ENCODE measurements at places on chromosomes 4 and X.

DNA sequence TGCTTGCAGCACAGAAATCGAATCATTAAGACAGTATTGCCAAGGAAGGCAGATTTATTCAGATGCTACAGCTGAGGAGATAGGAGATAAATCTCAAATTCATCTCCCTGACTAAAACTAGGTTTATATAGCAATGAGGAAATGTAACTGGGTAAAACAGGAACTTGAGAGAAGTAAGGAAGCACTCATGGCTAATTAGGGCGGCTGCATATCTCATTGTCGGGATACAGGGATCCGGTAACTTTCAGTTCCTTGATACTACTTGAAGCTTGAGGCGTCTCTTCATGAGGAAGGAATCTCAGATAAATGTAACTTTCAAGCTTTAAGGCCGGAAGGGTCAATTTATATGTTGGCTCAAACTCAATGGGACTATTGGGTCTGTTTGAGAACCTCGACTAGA is 129.2 kb upstream of the WDR1 start:
- peaks cover 7% of the 10 kb centered on the region for H3K27me3 ChIP-seq
- peaks cover 3% of the 10 kb centered on the region for H3K4me1 ChIP-seq
- no peak overlapping the region for H3K27ac ChIP-seq
- no peaks in the 10 kb centered on the region for H3K36me3 ChIP-seq

GRCh38 chrX:41827886-41828285 is 95.5 kb downstream of the CASK start:
- H3K4me1 ChIP-seq, result peaks cover 10% of the 10 kb centered on the region
- no peaks in the 10 kb centered on the region for H3K27me3 ChIP-seq
- no peak for DNase-seq
- peaks cover 24% of the 10 kb centered on the region for H3K36me3 ChIP-seq
- no peak overlapping the region for H3K27ac ChIP-seq
- H3K4me3 ChIP-seq, result no peak overlapping the region

DNA sequence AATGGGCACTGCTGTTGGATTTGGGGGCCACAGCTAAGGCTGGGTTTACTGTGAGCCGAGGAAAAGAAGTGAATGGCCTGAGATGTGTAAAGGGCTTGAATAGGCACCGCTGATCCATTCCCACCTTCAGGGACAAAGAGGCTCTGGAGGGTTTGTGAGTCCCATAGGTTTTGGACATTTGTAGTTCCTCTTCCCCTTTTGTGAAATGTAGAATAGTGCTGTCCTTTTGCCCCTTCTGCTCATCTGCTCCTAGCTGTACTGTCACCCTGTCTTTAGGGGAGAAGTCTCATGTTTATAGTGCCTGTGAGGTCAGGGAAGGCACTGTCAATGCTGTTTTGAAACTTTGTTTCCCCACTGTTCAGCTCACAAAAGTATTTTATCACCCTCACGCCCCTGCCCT is 26.4 kb upstream of the CLCN4 start:
- DNase-seq, result no peak
- no peaks in the 10 kb centered on the region for H3K4me1 ChIP-seq
- no peak overlapping the region for H3K4me3 ChIP-seq
- H3K27ac ChIP-seq, result no peak overlapping the region
- no peaks in the 10 kb centered on the region for H3K27me3 ChIP-seq

DNA sequence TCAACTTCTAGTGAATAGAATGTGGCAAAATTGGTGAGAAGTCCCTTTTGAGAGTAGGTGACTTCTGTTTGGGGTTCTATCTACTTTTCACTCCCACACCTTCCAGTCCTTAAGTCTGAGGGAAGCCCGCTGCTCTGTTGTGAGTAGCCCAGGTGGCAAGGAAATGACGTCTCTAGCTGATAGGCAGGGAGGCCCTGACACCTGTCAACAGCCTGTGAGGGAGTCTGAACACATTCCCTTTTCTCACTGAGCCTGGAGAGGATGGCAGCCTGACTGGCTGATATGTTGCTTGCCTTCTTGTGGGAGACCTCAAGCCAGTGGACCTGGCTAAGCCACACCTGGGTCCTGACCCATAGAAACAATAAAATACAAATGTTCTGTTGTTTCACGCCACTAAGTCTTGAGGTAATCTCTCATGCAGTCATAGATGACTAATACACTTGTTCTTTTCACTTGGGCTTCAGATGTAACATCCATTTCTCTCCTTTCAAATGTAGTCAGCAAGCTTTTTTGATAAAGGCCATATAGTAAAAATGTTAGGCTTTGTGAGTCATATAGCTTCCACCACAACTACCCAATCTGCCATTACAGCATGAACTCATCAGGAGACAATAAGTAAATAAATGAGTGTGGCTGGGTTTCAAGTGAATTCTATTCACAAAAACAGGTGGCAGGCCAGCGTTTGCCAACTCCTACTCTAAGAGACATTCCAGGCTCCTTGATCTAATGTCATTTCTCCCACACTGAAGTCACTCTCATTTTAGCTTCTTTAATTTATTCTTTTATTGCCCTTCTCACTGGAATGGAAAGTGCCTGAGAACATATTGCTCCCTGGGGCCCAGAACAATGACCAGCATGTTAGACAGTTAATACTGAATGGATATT is 265.1 kb upstream of the MAD2L1 start:
- DNase-seq, result no peak
- no peaks in the 10 kb centered on the region for H3K27me3 ChIP-seq
- H3K4me1 ChIP-seq, result no peaks in the 10 kb centered on the region

- no peak for DNase-seq
- H3K36me3 ChIP-seq, result peaks cover 20% of the 10 kb centered on the region
- H3K27ac ChIP-seq, result peak overlapping the region; percentile 63
- peaks cover 29% of the 10 kb centered on the region for H3K4me1 ChIP-seq
Measured at GRCh38 chr4:101191302-101192098, 155.8 kb downstream of the PPP3CA start.

DNA sequence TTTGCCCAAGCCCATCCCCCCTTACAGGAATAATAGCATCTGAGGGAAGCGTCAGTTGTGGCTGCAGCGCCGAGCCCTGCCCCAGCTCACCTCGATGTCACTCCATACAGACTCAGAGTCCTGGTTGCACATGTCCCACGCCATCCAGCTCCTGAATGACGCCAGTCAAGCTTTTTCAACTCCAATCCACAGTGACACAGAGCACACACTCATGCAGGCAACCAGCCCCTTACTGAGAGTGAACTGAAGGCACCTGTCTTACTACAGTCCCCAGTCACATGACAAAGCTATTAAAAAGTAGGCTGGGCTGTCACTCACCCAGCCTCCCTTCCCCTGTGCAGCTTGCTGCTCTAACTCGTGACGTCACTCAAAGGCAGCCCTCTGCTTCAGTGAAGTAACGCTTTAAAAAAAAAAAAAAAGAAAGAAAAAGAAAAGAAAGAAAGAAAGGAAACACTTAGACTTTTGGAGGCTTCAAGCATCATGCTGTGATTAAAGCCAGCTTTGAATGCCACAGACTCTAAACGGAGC is at the start of gene PPARGC1A:
Gene PPARGC1A, minus strand, starts transcription at position 234 of the 528 bp plus-strand sequence. Its CDS starts 90 bp downstream, at position 144.
- peaks cover 2% of the 10 kb centered on the region for H3K27me3 ChIP-seq
- no peak within 1 kb of the TSS for H3K4me3 ChIP-seq
- no peak for DNase-seq

GRCh38 chr4:124810827-124811226 is 98.3 kb upstream of the ANKRD50 start:
- H3K27me3 ChIP-seq, result no peaks in the 10 kb centered on the region
- H3K4me1 ChIP-seq, result no peaks in the 10 kb centered on the region
- no peak for DNase-seq
- no peak overlapping the region for H3K27ac ChIP-seq
- no peak overlapping the region for H3K4me3 ChIP-seq

DNA sequence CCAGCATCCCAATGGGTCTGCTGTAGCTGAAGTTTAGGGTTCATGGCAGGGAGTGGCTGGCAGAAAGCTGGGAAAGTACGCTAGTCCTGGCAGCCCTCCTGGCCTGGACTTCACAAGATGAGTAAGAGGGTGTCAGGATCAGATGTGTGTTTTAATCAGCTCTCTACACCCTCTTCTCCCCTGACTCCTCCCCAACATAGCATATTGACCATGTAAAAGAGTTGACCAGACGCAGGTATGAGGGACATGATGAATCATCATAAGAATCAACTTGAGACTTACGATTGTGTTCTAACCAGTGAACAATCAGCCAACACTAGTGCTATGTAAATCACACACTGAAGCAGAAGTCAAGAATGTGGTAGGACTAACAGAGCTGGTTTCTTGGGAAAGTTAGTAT is 5.3 kb downstream of the SOWAHB start:
- DNase-seq, result no peak
- no peak overlapping the region for H3K27ac ChIP-seq
- no peaks in the 10 kb centered on the region for H3K4me1 ChIP-seq
- peaks cover 14% of the 10 kb centered on the region for H3K27me3 ChIP-seq

DNA sequence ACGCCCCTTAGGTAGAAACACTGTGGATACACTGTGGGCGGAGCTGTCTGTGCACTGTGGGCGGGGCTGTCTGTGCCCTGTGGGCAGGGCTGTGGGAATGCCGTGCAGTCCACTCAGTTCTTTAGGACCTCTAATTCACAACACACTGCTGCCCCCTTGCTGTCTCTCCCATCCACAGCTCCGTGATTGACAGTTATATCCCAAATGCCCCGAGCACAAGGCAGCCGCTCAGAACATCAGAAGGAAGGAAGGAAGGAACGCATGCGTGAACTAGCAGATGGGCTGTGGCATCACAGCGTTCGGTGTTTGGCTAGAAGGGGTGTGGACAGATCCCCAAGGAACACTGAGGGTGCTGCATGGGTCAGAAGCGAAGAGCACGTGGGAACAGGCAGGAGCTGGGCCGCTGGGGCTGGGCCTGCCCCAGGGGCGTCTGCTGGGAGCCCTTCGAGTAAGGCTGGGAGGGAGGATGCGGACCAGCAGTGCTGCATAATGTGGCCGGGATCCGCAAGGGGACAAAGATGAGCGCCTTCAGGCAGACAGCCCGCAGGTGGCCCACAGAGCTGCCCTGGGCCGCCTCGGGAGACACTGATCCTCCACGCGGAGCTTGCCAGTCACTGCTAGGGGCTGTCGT is 29.8 kb downstream of the ACOX3 start:
- DNase-seq, result no peak
- peaks cover 6% of the 10 kb centered on the region for H3K4me1 ChIP-seq
- H3K36me3 ChIP-seq, result peaks cover 38% of the 10 kb centered on the region
- no peaks in the 10 kb centered on the region for H3K27me3 ChIP-seq
- no peak overlapping the region for H3K4me3 ChIP-seq
- H3K27ac ChIP-seq, result no peak overlapping the region

DNA sequence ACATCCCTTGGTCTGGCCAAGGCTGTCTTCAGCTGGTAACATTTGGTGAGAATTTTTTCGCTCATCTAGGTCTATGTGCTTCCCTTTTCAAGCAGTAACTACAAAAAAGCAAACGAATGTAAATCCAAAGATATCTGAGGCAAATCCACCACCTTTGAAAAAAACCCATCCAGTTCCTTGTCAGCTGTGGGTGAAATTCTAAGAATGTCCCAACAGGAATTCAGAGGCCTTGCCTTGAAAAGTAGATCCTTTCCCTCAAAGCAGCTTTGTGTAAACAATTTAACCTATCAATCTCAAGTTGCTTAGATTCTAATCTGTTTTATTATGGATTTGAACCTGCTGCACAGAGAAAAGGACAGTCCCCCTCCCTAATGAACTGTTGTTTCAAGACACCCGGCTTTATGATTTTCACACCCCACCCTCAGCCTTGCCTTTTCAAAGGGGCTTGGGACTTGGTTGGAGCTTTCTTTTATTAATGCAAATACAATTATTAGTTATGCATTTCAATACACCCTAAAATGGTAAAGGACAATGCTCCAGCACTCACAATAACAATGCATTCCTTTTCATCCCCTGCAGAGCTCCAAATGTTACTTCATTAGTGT is 166.6 kb downstream of the LDB2 start:
- no peaks in the 10 kb centered on the region for H3K4me1 ChIP-seq
- H3K36me3 ChIP-seq, result no peaks in the 10 kb centered on the region
- H3K4me3 ChIP-seq, result no peak overlapping the region
- H3K27ac ChIP-seq, result no peak overlapping the region

- H3K36me3 ChIP-seq, result no peaks in the 10 kb centered on the region
- no peaks in the 10 kb centered on the region for H3K4me1 ChIP-seq
- H3K27me3 ChIP-seq, result no peaks in the 10 kb centered on the region
- no peak overlapping the region for H3K4me3 ChIP-seq
- DNase-seq, result no peak
- no peak overlapping the region for H3K27ac ChIP-seq
Measured at GRCh38 chr4:159900562-159900961, 797.7 kb downstream of the RAPGEF2 start.

GRCh38 chrX:154734061-154734781 is 16.7 kb downstream of the GAB3 start:
- no peaks in the 10 kb centered on the region for H3K27me3 ChIP-seq
- H3K4me1 ChIP-seq, result peaks cover 29% of the 10 kb centered on the region
- H3K27ac ChIP-seq, result peak overlapping the region; percentile 86

DNA sequence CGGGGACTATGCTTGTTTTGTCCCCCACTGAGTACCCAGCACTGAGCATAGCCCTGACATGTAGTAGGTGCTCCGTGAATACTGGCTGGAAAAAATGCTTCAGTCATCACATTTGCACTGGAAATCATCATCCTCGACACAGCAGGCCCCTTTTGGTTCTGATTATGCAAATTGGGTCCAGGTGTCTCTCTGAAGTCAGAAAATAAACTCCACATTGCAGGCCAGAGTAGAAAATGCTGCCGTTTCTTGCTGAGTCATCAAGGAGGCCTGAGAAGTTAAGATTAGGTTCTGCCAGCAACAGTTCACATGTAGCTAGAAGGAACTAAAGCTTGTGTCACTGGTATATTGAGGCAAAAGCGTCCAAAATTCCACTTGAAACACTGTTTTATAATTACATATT is 15.0 kb upstream of the STK32B start:
- no peak for DNase-seq
- peaks cover 4% of the 10 kb centered on the region for H3K27me3 ChIP-seq
- H3K4me3 ChIP-seq, result no peak overlapping the region
- H3K4me1 ChIP-seq, result no peaks in the 10 kb centered on the region
- H3K27ac ChIP-seq, result no peak overlapping the region

DNA sequence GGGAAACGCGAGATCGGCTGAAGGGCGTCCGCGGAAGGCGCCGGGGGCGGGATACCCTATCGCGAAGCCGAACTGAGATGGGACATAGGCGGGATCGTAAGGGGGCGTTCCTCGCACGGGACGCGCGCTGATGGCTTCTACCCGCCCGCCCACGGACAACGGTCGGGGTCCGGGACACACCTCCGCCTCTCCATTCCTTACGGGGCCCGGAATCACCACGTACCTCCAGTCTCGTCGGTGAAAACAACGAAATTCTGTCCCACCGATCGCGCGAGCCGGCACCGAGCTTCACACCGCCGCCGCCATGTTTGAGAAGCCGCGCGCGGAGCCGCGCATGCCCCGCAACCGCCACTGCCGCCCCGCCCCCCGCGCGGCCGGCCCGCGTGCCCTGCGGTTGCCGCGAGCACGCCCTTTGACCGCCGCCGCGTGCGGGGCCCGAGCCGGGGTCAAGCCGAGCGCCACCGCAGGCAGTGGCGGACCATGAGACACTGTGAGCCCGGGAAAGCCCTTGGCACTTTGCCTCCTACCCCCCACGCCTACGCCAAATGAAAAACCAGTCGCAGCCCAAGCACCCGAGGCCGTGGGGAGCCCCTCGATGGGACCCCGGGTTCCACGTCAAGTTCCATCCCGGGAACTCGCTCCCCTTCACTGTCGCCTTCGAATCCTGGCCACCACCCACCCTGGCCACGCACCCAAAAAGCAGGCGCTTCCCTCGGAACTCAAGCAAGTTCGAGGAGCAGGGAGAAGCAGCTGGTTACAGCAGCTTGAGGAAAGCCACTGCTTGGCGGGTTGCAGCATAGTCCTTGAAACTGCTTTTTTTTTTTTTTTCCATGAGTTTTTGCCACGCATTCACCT is at the start of gene SCML2:
Gene SCML2, minus strand, starts transcription at position 320 of the 855 bp plus-strand sequence. CDS start 20,617 bp downstream, outside the sequence.
- no peaks in the 10 kb centered on the region for H3K36me3 ChIP-seq
- DNase-seq, result peak; percentile 2
- no peaks in the 10 kb centered on the region for H3K27me3 ChIP-seq
- no peaks in the 10 kb centered on the region for H3K4me1 ChIP-seq
- H3K4me3 ChIP-seq, result peak within 1 kb of the TSS; percentile 82
- no peak within 1 kb of the TSS for H3K27ac ChIP-seq

GRCh38 chr4:89803915-89804314 is 33.0 kb downstream of the SNCA start:
- no peaks in the 10 kb centered on the region for H3K27me3 ChIP-seq
- H3K4me3 ChIP-seq, result no peak overlapping the region

All from memory B cell (primary cell).